MCF 10A (cell line): ENCODE measurements at places on chromosomes 6 and 20. TPM values are rescaled to one million over a fixed set of nuclear protein-coding genes. Genes with fewer than 3 reads are reported as not detected.

RIPOR2 gene
- total RNA-seq = 3.5 and 4.9 TPM in 2 replicates

PNRC1 gene
- 158 and 183 TPM in 2 replicates for total RNA-seq

RSPH9 gene
- not detected in 2 replicates for total RNA-seq

DNA sequence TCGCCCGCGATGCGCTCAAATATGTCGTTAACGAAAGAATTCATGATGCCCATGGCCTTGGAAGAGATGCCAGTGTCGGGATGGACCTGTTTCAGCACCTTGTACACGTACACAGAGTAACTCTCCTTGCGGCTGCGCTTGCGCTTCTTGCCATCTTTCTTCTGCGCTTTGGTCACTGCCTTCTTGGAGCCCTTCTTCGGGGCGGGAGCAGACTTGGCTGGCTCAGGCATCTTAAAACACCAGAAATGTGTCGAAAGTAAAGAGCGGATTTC lies 36.4 kb downstream of the HFE start:
- DNase-seq = no peak

DNA sequence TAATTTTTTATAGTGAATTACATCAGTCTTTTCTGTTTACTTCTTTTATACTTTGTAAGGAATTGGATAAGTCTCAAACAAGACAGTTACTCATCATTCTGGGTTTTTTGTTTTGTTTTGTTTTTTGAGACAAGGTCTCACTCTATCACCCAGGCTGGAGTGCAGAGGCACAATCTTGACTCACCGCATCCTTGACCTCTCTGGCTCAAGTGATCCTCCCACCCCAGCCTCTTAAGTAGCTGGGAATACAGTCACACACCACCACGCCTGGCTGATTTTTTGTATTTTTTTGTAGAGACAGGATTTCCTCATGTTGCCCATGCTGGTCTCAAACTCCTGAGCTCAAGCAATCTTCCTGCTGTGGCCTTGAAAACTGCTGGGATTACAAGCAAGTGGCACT lies 524.3 kb downstream of the EYS start:
- DNase-seq = peak; percentile 49

DNA sequence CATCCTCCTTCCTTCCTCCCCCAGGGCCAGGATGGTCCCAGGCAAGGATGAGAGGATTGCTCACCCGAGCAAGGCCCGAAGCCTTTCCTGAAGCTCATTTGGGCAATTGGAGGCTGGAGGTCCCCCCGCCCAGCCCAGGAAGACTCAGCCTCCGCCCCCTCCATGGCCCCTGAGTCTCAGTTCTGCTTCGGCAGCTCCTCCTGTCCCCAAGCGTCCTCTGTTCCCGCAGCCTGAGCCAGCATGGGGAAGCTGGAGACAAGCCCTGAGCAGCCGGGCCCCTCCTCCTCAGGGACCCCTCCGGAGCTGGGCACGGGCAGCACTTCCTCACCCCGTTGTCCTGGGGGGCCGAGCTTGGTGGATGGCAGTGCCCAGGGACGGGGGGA lies 26.0 kb downstream of the SLC17A9 start:
- no peak for DNase-seq

- DNase-seq = peak; percentile 73
Measured at GRCh38 chr6:157181649-157182048, 141.7 kb downstream of the TMEM242 start.

DNA sequence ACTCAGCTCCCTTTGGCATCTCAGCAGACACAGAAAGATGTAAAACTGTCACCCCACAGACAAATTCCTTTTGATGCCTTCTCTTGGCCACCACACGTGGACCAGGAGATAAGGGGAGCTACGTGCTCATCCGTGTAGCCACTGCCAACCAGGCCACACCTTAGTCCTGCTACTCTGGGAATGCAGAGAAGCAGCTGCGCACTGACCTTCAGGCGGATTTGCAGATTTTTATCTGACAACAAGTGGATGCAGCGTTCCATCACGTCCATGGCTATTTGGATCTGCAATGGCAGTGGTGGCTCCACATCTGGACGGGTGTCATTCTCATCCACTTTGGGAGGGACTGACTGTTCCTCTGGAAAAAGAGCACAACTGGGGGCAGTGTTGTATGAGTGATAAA lies 30.8 kb downstream of the TTI1 start:
- no peak for DNase-seq

GRCh38 chr20:41358717-41359116 lies 7.9 kb downstream of the EMILIN3 start:
- DNase-seq = no peak

DNA sequence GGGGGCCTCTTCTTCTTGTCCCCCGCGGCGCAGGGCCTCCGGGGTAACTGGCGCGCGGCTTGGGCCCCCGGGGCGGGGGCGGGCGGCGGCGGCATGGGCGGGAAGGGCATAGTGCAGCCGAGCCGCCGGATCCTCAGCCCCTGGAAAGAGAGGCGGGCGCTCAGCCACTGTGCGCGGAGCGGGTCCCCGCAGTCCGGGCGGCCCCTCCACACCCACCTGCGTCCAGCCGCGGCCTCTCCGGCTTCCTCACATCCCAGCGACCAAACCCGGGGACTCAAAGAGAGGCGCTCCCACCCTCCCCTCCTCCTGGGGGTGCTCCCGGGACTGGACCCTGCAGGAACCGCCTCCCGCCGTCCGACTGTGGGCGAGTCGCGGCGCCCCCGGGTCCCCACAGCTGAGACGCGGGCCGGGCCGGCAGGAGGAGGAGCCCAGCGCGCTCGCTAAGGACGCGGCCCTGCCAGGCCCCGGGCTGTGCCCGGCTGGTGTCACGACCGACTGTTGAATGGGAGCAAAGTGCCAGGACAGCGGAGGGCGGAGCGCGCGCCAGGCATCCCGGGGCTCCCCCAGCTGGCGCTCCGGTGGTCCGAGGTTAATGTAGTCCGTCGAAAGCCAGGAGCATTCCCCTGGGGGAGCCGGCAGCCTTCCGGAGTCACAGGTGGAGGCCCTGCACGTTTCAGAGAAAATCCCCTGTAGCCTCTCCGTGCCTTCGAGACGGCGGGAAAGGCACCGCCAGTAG lies at the start of gene PRR18:
PRR18 (minus strand) TSS at position 360 of the 736 bp plus-strand sequence; CDS start at position 110, 250 bp downstream.
- DNase-seq = no peak

GRCh38 chr6:135114355-135115145 lies 59.9 kb upstream of the HBS1L start:
- DNase-seq = no peak

DNA sequence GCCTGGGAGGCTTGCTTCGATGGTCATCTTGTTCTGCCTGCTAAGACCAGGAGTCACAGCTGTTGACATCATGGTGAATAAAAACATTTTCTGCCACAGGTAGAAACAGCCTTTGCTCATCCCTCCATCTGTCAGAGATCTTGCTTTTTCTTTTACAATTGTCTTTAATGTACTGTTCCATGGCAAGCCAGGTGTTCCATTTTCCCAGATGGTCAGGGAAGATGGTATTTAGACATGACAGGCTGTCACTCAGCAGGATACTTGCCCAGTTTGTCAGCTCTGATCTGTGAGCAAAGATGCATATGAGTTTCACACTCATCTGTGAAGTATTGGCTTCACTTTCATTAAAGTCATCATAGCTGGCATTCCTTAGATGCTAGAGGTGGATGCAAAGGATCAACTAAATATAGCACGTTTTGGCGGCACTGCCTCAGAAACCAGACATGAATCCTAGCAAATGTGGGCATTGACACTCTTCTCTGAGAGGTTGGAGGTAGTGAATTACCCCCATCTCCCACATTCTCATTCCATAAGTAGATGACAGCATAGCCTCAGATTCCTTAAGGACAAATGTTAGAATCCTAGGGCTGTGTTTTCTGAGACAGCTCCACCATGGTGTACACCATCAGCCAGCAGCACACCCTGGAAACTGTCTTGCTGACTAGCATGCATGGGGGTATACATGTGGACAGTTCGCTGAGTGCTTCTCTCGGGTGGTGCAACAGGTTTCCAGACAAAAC lies 4.2 kb downstream of the SSTR4 start:
- DNase-seq = no peak

DNA sequence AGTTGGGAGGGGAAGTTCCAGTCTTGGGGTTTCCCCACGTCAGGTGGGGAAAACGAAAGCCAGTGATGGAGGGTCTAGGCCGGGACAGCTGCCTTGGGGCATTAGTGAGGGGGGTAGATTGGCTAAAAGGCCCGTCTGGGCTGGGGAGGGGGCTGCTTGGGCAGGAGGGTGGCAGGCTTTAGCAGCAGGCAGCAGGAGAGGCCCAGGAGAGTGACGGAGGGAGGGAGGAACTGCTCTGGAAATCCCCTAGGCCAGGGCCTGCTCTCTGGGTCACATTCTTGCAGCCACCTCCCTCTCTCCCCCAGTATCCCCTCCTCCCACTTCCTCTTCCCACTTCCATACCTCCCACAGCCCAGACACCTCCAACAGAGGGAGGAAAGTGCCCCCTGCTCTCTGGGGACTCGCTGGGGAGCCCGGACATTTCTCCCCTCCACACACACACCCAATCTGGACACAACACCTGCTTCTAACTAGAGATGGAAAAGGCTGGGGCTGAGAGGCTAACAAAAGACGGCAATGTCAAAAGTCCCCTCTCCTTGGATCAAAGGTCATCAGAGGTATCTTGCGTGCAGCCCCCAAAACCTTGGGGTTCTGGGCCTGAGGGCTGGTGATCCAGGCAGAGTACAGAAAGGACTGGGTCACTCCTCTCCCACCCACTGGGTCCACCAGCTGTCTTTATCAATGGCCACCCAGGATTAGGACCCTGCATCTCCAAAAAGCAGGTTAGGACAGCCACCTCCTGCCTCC lies 1.8 kb downstream of the NFKBIE start:
- DNase-seq = no peak

- peak; percentile 84 for DNase-seq
Measured at GRCh38 chr20:6122873-6123648, at the start of gene FERMT1. TSS of gene FERMT1 (minus strand) at chr20:6123030. CDS start at chr20:6119554, 3,476 bp downstream.

DNA sequence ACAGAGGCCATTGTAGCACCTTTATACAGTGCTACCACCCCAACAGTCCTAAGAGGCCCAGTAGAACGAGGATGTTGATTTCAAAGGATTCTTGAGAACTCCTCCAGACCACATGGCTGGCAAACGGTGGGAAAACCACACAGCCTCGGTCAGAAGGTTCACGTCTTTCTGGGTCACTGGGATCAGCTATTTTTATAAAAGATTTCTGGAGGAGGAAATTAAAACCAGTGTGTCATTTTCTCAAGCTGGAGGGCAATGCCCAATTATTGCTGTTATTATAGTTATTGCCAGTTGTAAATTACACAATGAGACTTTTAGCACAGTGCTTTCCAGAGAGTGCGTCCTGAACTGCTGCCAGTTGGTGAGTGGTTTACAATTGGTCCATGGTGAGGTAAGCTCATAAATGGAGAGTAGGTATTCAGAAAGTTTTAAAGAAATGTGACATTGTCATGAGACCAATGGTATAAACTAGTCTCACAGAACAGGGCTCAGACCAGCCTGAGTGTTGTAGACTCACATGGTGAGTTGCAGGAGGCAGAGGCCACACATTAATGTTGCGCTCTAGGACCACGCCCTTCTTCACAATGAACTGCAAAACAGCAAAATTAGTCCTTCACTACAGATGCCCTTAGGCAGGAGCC lies 8.4 kb upstream of the PPP1R14C start:
- no peak for DNase-seq

GRCh38 chr20:64078934-64079272 lies 415 bp downstream of the RGS19 start:
- no peak for DNase-seq

DNA sequence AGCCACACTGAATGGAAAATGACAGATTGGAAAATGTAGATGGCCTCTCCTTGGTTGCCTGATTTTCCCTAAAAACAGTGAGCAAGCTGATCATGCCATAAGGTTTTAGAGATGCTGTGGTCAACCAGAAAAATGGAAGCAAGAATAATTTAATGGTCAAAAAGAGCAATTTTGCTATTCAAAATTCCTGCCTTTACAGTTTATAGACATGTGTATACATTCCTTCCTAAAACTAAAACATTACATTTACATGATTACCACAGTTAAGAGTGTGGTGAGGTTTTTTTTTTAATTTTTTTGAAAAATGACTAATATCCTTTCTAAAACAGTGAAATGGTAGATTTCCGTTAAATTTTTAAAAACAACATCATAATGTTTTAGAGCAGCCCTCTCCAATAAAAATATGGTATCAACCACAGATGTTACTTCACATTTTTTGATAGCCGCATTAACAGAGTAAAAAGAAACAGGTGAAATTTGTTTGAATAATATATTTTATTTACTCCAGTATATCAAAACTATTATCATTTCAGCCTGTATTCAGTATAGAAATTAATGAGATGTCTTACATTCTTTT lies 407.0 kb upstream of the SOX4 start:
- no peak for DNase-seq

DNA sequence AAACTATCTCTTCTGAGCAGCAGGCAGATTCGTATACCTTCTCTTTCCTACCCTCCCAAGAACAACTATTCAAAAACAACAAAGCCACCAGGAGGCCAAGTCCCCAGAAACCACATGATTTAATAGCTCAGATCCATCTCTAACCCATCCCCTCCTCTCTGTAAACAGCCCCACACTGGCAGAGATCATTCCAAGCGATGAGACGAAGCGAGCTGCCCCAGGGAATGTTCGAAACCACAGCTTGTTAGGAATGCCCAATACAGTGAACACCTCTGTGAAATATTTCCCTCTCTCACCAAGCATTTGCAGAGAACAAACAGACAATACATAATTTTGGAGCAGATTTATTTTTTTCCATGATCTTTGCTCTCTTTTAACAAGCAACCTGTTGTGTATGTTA lies 231.8 kb downstream of the SOD2 start:
- peak; percentile 6 for DNase-seq

- DNase-seq = no peak
Measured at GRCh38 chr20:46838011-46838410, 56.6 kb upstream of the EYA2 start.

DNA sequence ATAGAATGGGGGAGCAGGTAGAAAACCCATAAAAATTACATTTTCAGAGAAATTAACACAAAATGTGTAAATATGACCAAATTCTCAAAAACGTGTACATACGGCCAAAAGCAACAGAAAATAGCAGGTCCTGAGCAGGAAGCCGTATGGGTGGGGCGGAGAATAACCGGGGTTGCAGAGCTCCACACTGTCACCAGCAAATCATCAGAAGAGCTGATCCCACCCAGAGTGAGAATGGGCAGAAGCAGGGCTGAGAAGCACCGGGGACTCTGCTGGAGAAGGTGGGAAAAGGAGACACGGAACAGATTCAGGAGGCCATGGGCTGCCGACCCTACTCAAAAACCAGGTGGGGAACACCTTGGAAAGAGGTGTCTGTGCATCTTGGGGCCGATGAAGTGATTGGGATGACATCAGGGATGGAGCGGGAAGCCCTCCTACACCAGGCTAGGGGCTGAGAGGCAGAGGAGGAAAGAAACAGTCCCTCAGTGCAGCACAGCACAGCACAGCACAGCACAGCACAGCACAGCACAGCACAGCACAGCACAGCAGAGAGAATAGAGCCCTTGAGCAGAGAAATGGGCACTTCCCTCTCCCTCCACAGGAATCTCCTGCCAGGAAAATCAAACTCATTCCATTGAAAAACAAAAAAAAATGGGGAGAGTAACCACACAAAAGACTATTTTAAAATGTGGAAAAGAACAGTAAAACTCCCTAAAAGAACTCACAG lies 22.3 kb downstream of the STX7 start:
- DNase-seq = no peak

GRCh38 chr6:14434916-14435690 lies 317.5 kb downstream of the CD83 start:
- DNase-seq = no peak
